ENCODE measurements at places on chromosomes 5 and 9. TPM values are rescaled to one million over a fixed set of nuclear protein-coding genes. Genes with fewer than 3 reads are reported as not detected.

The AGGF1 gene
- total RNA-seq = 21.4 TPM

The ENTR1 gene
- total RNA-seq = 32.2 TPM

The ACTBL2 gene
- not detected for total RNA-seq

The PDGFRB gene
- total RNA-seq = 326 TPM

The ARHGEF37 gene
- 2.2 TPM for total RNA-seq

The ZNF79 gene
- total RNA-seq = 5.4 TPM

The CFAP90 gene
- 0.37 TPM for total RNA-seq

The PCDHGA2 gene
- total RNA-seq = 3.5 TPM

The TOR2A gene
- 6.9 TPM for total RNA-seq

The SH3TC2 gene
- total RNA-seq = 0.24 TPM

The LVRN gene
- not detected for total RNA-seq

The GPR150 gene
- total RNA-seq = 0.20 TPM

The LRRC19 gene
- total RNA-seq = not detected

The GNA14 gene
- total RNA-seq = 2.2 TPM

The CLIC3 gene
- total RNA-seq = 3.2 TPM

The DIPK1B gene
- 9.2 TPM for total RNA-seq

Measured in cardiac ventricle fibroblast (primary cell).